Spinal cord (tissue), 10 donors: ENCODE measurements at places on chromosomes 7 and 10.
A peak's percentile ranks its signal among the peaks of the same experiment; 100 is the strongest.

DNA sequence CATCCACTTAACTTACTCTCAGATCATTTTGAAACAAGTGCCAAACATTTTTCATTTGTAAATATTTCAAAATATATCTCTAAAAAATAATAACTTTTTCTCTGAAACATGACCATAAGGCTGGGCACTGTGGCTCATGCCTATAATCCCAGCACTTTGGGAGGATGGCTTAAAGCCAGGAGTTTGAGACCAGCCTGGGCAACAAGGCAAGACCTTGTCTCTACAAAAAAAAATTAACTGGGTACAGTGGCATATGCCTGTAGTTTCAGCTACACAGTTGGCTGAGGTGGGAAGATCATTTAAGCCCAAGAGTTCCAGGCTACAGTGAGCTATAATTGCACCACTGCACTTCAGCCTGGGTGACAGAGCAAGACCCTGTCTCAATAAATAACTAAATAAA, 36.4 kb downstream of the USP54 start:
- no peak overlapping the region for H3K4me3 ChIP-seq
- H3K27me3 ChIP-seq = no peaks in the 10 kb centered on the region

DNA sequence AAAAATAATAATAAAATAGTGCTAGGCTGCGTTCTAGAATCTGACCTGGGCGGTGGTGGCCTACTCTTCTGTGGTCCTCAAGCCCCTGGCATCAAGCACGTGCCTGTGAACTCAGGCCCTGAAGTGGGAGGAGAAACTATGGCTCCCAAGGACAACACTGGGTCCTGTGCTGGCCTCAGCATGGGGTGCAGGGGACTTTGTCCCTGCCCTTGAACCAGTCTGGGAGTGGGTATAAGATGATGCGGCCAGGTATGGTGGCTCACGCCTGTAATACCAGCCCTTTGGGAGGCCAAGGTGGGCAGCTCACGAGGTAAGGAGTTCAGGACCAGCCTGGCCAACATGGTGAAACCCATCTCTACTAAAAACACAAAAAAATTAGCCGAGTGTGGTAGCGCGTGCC, 5.5 kb downstream of the ZP3 start:
- no peak overlapping the region for H3K27ac ChIP-seq
- no peak for DNase-seq
- no peaks in the 10 kb centered on the region for H3K4me1 ChIP-seq
- no peaks in the 10 kb centered on the region for H3K36me3 ChIP-seq
- no peaks in the 10 kb centered on the region for H3K27me3 ChIP-seq

DNA sequence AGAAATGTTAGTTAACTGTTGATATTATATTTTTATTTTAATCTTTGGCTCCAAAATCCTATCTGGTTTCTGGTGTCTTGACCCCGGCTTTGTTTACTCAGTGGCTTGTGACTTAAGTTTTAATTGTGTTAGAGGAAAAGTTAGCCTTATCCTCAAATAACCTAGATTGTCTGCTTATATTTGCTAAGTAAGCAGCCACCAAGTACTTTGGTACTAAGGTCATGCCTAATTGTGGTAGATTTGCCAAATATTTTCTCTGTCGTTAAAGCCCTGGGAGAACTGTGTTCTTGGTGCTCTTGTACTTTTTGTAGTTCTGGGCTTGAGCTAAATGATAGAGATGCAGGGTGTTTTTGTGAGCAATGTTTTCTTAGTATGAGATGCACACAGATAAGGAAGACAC, 34.8 kb downstream of the GPR158 start:
- no peak overlapping the region for H3K4me3 ChIP-seq
- no peak for DNase-seq
- H3K27ac ChIP-seq = no peak overlapping the region

DNA sequence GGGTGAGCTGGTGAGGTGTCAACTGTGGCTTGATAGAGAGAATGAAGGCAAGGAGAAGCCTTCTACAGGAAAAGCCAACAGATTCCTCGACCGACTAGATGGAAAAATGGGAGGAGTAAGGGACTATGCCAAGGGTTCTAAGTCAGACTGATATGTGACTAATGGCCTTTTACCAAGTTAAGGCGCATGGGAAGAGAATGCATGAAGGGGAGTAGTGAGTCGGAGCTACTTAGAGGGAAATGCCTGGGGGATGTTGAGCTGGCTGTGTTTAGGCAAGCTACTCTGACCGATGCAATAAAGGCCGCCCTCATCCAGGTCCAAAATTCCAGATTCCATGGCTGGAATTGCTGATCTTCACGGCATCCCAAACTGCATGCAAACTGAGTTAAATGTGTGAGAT, 48.2 kb downstream of the APBB1IP start:
- no peak for DNase-seq
- H3K27me3 ChIP-seq = no peaks in the 10 kb centered on the region
- no peak overlapping the region for H3K4me3 ChIP-seq
- no peak overlapping the region for H3K27ac ChIP-seq

DNA sequence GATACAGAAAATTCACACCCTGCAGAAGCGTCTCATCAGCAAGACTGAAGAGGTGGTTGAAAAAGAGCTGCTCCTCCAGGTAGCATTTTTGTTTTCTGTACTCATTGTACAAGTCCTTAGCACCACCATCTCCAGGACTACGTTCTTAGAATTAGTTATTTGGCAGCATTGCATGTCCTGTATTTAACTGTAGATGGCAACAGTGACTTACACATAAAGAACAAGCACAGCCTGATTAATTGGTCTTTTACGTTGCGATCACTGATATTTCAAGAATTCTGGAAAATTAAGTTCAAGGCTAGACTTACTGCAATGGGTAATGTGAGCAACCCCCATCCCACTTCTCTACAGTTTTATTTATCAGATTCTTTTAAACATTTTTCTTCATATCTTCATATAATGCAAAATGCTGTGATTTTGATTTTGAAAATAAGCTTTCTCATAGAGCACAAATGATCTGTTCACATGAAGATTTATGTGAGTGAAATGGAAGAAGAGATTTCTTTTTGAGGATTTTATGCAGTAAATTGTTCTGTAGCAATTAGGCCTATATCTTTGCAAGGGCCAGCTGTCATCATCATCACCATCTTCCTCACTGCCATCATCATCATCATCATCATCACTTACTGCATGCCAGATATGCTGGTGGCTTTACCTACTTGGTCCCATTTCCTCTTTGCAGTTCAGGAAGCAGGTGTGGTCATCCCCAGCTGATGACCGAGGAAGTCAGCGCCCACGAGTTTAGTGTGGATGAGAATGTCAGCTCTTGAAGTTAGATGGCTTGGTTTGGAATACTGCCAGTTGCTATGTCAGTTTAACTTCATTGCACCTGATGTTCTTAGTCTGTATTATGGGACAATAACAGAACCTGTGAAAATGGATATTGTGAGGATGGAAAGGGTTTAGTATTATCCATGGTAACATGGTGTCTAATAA, 53.4 kb downstream of the CFAP58 start:
- H3K27ac ChIP-seq = no peak overlapping the region
- H3K4me1 ChIP-seq = no peaks in the 10 kb centered on the region
- H3K4me3 ChIP-seq = no peak overlapping the region
- no peaks in the 10 kb centered on the region for H3K27me3 ChIP-seq

DNA sequence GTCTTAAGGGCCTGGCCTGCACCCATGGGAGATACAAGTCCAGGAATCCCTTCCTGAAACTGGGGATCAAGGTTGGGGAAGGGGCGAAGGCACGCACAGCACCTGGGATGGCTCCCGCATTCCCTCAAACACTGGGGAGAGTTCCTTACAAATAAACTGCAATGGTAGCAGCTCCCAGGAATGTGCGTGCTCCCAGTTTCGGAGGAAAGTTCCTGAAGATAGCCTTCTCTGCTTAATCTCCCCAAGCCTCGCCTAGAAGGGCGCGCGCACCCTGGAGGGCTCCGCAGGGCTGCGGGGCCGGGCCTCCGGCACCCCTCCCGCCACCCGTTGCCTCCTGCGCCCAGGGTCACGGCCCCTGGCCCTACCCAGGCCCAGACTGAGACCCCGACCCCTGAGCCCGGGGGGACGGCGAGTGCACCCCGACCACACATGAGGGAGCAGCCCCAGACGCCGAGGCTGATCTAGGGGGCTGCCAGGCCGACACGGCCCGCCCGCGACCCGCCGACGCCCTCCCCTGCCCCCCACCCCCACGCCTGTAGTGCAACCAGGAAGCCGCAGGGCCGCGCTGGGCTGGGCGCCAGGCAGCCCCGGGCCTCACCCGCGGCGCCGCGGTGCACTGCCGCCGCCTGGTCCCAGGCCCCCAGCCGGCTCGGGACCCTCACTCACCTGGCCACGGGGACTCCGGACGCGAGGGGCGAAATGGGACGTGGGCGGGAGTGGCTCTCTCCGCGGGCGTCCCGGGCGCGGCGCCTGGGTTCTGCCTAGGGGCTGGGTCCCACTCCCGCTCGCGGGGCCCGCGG, 460 bp downstream of the ANXA11 start:
- H3K4me1 ChIP-seq = peaks cover 24% of the 10 kb centered on the region
- peaks cover 32% of the 10 kb centered on the region for H3K27me3 ChIP-seq
- H3K4me3 ChIP-seq = peak overlapping the region; percentile 63
- DNase-seq = no peak
- no peaks in the 10 kb centered on the region for H3K36me3 ChIP-seq
